ENCODE measurements at places on chromosomes 6 and 20. TPM values are rescaled to one million over a fixed set of nuclear protein-coding genes. Genes with fewer than 3 reads are reported as not detected.

Gene GABRR1
- total RNA-seq = 0.02 TPM

DNA sequence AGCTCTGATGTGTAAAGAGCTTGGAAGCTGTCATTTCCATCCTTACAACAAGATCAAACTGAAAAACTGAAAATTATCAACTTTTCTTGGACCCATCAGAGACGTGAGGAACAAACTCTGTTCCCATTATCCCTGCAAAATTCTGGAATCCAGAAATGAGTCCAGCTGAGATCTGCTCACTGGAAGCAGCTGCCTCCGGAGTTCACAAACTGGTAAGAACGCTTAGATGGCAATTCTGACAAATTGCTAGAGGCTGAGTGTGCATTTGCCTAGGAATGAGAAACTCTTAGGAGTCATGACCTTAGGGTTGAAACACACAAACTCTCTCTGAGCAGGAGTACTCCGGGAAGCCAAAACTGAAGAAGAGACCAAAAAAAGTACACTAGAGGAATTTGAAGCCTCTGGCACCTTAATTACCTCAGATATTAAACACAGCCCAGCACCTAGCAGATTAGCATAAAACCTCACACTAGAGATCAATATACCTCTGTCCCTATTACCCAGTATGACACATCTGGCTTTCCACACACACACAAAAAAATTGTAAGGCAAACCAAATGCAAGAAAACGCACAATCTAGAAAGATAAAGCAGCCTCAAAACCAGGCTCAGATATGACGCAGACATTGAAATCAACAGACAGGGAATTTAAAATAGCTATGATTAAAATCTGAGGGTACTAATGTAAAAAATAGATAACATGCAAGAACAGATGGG is 233.5 kb upstream of the SGK1 start:
- peak; percentile 46 for DNase-seq

- DNase-seq = no peak
These were observed 122.8 kb downstream of the TASP1 start for GRCh38 chr20:13515796-13516558.

- DNase-seq = no peak
These were observed 380.2 kb downstream of the LAMA2 start for GRCh38 chr6:129263176-129263575.

- DNase-seq = peak; percentile 87
These were observed 72.2 kb downstream of the SASH1 start for GRCh38 chr6:148414836-148415235.

- DNase-seq = no peak
These were observed 6.8 kb downstream of the SLC29A1 start for GRCh38 chr6:44230034-44230675.

DNA sequence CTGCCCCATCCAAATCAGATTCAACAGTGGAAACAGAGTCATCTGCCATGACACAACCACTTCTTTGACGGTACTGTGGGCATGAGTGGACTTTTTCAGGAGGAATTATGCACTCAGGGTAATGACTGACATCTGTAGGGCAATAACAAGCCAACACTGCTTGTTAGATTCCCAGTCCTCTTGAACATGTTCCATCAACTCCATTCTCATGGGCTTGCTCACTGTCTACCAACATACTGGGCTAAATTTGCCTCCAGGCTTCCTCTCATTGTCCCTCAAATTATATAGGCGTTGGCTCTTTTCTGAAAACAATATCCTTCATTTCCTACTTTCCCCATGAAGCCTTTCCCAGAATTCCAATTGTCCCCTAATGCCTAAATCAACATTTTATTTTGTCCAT is 43.1 kb downstream of the ANKEF1 start:
- no peak for DNase-seq
